Natural killer cell (primary cell): ENCODE measurements at places on chromosomes 3 and 15. TPM values are rescaled to one million over a fixed set of nuclear protein-coding genes. Genes with fewer than 3 reads are reported as not detected.
A peak's percentile ranks its signal among the peaks of the same experiment; 100 is the strongest.

DNA sequence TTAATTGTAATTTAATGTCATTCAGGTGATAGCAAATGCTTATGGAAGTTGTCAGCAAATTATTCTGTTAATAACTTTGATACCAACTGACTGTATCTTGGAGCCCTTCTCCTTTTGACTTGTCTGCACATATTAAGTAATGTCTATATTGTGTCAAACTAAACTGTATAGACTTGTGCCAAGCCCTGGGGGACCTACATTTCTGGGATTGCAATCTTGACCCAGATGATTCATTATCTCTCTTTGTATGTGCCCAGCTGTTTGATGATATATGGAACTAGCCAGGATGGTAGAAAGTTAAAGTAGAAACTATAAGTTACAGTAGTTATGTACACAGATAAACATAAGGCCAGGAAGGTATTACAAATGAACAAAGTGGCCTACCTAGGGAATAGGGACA, 402.8 kb upstream of the RARB start:
- no peaks in the 10 kb centered on the region for H3K4me1 ChIP-seq
- DNase-seq: no peak
- no peak overlapping the region for H3K4me3 ChIP-seq
- H3K27ac ChIP-seq: no peak overlapping the region
- H3K27me3 ChIP-seq: no peaks in the 10 kb centered on the region
- H3K36me3 ChIP-seq: no peaks in the 10 kb centered on the region

- peak overlapping the region; percentile 8 for H3K27ac ChIP-seq
- H3K36me3 ChIP-seq: no peaks in the 10 kb centered on the region
- no peak overlapping the region for H3K4me3 ChIP-seq
- no peak for DNase-seq
- no peaks in the 10 kb centered on the region for H3K27me3 ChIP-seq
These were observed 48.5 kb downstream of the FNDC3B start for GRCh38 chr3:172087602-172088580.

GRCh38 chr3:24523988-24524727, 29.5 kb upstream of the THRB start:
- no peak overlapping the region for H3K27ac ChIP-seq
- no peak for DNase-seq
- no peaks in the 10 kb centered on the region for H3K36me3 ChIP-seq
- peaks cover 19% of the 10 kb centered on the region for H3K27me3 ChIP-seq
- H3K4me3 ChIP-seq: no peak overlapping the region

DNA sequence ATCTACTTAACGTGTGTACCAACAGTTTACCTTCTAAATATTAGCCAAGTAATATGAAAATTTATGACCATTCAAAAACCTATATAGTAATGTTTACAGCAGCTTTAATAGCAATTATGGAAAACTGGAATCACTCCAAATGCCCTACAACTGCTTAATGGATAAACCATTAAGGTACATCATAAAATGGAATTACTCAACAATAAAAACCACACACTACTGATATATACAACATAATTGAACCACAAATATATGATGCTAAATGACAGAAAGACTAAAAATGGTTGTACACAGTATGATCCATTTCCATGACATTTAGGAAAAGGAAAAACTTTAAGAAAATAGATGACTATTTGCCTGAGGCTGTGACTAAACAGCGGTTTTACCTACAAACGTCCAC, 467.1 kb upstream of the EPHA6 start:
- no peak for DNase-seq
- H3K4me1 ChIP-seq: no peaks in the 10 kb centered on the region
- H3K36me3 ChIP-seq: no peaks in the 10 kb centered on the region
- no peak overlapping the region for H3K27ac ChIP-seq

The SORD gene
- 5.7 TPM for total RNA-seq
